ENCODE measurements at places on chromosomes 2 and 18. TPM values are rescaled to one million over a fixed set of nuclear protein-coding genes. Genes with fewer than 3 reads are reported as not detected.

OXER1 gene
- 2.6 TPM for total RNA-seq

TXNDC2 gene
- not detected for total RNA-seq

GDF7 gene
- total RNA-seq, result 0.49 TPM

CTAGE1 gene
- total RNA-seq, result not detected

RNF144A gene
- 12.5 TPM for total RNA-seq

NT5C1B gene
- total RNA-seq, result not detected

SCG2 gene
- 13.4 TPM for total RNA-seq

MGAT4A gene
- total RNA-seq, result 12.2 TPM

HOXD11 gene
- total RNA-seq, result 39.3 TPM

CCDC85A gene
- total RNA-seq, result 1.9 TPM

MERTK gene
- total RNA-seq, result 28.1 TPM

SLC9A4 gene
- total RNA-seq, result not detected

LRPPRC gene
- total RNA-seq, result 49.7 TPM

SOX11 gene
- 2.8 TPM for total RNA-seq
